ENCODE measurements at places on chromosomes 5 and 9.

DNA sequence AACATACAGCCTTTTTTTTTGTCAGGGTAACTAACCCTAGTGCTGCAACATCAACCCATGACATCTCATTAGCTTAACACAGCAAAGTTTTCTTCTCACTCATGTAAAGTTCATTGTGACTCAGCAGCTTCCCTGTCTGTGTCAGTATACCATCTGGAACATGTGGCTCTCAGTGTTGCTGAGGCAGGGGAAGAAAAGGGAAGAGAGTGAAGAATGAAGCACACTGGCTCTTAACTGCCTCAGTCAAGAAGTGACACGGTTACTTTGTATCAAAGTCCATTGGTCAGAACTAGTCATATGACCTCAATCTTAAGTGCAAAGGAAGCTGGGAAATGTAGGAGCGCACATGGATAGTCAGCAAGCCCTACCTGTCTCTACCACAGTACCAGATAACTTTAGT lies 185.0 kb upstream of the ELL2 start:
- DNase-seq = no peak

DNA sequence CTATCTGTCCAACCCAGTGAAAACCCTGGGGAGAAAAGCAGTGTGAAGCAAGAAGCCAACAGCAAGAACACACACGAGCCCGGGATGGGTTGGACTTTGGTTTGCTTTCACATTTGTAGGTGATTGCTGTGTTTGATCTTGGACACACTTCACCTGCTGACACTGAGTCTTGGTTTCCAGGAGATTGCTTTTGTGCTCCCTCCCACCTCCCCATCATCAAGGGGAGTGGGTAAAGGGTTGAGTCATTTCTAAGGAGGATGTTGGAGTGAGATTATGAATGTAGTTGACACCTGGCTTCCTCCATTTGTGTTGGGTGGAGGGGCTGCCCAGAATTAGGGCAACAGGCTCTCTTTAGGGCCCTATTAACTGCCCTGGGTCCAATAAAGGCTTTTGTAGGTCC lies 37.5 kb downstream of the ANKDD1B start:
- DNase-seq = no peak

GRCh38 chr9:78821126-78821822 lies 524.3 kb downstream of the PSAT1 start:
- peak; percentile 30 for DNase-seq

- peak; percentile 78 for DNase-seq
Observed at GRCh38 chr5:135364421-135365262, 34.4 kb downstream of the MACROH2A1 start.

DNA sequence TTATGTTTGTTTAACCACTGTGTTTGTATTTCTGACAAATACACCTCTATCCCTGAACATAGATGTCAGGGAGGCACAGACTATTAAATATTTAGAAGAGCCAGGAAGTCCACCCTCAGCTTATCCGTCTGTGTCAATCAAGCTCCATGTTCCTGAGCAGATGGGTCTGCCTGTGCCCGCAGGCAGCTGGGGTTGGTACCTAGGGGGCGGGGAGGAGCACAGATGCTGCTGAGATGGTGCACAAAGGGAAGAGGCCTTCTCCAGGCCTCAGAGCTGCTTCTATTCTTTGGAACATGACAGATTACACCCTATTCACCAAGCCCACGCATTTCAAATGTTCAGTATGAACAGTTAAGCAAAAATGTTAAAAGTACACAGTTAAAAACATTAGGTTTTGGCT lies 142.1 kb downstream of the EPB41L4A start:
- DNase-seq = no peak

DNA sequence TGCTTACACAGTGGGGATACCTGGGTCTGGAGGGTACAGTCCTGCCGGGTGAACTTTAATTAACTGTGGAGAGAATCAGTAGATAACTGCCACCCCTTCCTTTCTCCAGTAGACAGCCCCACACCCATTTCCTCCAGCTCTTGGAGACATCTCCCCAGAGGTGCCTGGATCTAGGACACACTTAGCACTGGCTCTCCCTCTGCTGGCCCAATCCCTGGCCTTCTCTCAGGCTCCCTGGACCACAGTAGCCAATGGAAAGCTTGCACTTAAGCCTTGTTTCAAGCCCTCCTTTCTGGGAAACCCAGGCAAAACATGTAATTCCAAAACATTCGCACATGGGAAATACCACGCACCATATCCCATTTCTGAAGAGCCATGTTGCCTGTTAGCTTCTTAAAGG lies 169.2 kb upstream of the GAS1 start:
- DNase-seq = no peak

- no peak for DNase-seq
Observed at GRCh38 chr5:163439092-163439425, 1.7 kb downstream of the CCNG1 start.

- no peak for DNase-seq
Observed at GRCh38 chr9:35002623-35003022, 13.1 kb downstream of the DNAJB5 start.

- no peak for DNase-seq
Observed at GRCh38 chr5:147552897-147553296, 43.0 kb upstream of the DPYSL3 start.

- no peak for DNase-seq
Observed at GRCh38 chr5:96316487-96316886, 116.6 kb downstream of the PCSK1 start.

- no peak for DNase-seq
Observed at GRCh38 chr5:93151896-93152295, 429.1 kb downstream of the NR2F1-AS1 start.

Data from NCI-H774 (cell line).